SJSA1 (cell line): ENCODE measurements at places on chromosomes 11 and 22. TPM values are rescaled to one million over a fixed set of nuclear protein-coding genes. Genes with fewer than 3 reads are reported as not detected.

KDM2A gene
- total RNA-seq: 30.4 and 41.2 TPM in 2 replicates

CARD16 gene
- total RNA-seq: 36.7 and 123 TPM in 2 replicates

HMBS gene
- total RNA-seq: 2.1 and 6.4 TPM in 2 replicates

RAB38 gene
- not detected in 2 replicates for total RNA-seq

GRCh38 chr11:95999711-96000406, 76.0 kb upstream of the MTMR2 start:
- H3K36me3 ChIP-seq: no peaks in the 10 kb centered on the region
- no peak for DNase-seq
- H3K27me3 ChIP-seq: no peaks in the 10 kb centered on the region
- peaks cover 14% of the 10 kb centered on the region for H3K4me1 ChIP-seq

GRCh38 chr11:122103321-122103720, 12.7 kb downstream of the BLID start:
- no peak for DNase-seq
- H3K4me1 ChIP-seq: peaks cover 26% of the 10 kb centered on the region
- H3K4me3 ChIP-seq: no peak overlapping the region
- H3K27ac ChIP-seq: no peak overlapping the region
- no peaks in the 10 kb centered on the region for H3K27me3 ChIP-seq
- H3K36me3 ChIP-seq: no peaks in the 10 kb centered on the region; the same call in 1 of the 2 replicates

- no peak overlapping the region for H3K4me3 ChIP-seq
- DNase-seq: no peak
- H3K27ac ChIP-seq: no peak overlapping the region
- no peaks in the 10 kb centered on the region for H3K36me3 ChIP-seq
Measured at GRCh38 chr22:22200569-22201184, 43.9 kb upstream of the VPREB1 start.

DNA sequence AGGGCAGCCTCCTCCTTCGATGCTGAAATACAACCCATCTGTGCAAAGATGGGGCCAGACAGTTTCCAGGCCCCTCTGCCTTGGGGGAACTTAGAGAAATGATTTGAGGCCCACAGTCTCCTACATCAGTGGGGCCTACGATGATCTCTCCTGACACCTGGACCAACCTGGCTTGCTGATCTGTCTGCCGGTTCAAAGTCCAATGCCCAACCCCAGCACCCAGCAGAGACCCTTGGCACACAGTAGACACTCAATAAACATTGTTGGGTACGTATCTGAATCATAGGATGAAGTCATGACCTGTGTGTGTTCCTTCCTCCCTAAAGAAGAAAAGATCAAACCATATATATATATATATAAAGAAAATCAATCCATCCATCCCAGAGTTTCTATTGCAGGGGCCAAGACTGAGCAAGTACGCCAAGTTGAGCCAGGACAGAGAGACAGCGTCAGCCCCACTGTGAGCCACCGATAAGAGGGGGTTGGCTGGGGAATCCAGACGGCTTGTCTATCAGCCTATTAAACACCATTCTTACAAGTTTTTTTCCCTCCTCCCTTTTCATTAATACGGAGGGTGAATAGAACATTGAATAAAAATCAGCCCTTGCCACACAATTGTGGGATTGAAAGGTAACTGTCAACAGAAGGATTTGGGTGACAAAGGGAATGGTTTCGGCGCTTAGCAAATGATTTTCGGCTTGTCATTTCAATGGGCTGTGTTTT, 244.1 kb downstream of the MN1 start:
- no peak overlapping the region for H3K27ac ChIP-seq
- no peaks in the 10 kb centered on the region for H3K36me3 ChIP-seq
- peaks cover 26% of the 10 kb centered on the region for H3K4me1 ChIP-seq
- H3K27me3 ChIP-seq: no peaks in the 10 kb centered on the region
- no peak overlapping the region for H3K4me3 ChIP-seq

- no peaks in the 10 kb centered on the region for H3K4me1 ChIP-seq
- H3K27ac ChIP-seq: no peak overlapping the region
- H3K36me3 ChIP-seq: no peaks in the 10 kb centered on the region
- no peak overlapping the region for H3K4me3 ChIP-seq
- H3K27me3 ChIP-seq: peaks cover under 1% of the 10 kb centered on the region
Measured at GRCh38 chr11:36532941-36533601, 23.0 kb upstream of the TRAF6 start.
